ENCODE measurements at places on chromosomes 1 and 21.

DNA sequence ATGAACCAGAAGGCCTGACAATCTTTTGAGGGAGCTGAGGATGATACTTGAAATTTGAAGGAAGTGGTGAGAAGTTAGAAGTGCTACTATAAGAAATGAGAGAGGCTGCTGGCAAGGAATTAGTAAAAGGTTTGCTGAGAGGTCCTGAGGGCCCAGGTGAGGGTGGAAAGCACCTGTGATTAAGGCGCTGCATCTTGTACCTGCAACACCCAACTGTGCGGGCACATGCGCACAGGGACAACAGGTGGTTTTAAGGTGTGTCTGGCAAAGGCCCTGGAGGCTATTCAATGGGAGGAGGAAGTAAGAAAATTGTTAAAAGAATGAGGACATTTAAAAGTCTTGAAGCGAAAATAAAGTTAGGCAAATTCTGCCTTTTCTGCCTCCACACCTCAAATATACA lies 349.3 kb downstream of the RGS7 start:
- no peak for DNase-seq

DNA sequence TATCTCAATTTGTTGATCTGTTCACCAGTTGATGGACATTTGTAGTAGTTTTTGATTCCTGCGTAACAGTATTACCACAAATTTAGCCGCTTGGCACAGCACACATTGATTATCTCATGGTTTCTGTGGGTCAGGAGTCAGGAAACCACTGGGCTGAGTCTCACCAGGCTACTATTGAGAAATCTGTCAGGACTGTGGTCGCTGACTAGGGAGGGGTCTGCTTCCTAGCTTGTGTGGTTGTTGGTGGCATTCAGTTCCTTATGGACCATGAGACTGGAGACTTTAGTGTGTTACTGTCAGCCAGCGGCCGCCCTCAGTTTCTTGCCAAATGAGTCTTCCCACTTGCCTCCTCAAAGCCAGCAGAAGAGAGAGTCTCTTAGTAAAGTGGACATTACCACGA lies 9.8 kb downstream of the PEX14 start:
- no peak for DNase-seq

- no peak for DNase-seq
Observed at GRCh38 chr1:15155888-15156741, 2.6 kb downstream of the TMEM51 start.

GRCh38 chr1:228352677-228353481 lies 53.8 kb downstream of the TRIM11 start:
- no peak for DNase-seq

- DNase-seq: no peak
Observed at GRCh38 chr21:29287383-29287782, 11.3 kb upstream of the BACH1 start.

DNA sequence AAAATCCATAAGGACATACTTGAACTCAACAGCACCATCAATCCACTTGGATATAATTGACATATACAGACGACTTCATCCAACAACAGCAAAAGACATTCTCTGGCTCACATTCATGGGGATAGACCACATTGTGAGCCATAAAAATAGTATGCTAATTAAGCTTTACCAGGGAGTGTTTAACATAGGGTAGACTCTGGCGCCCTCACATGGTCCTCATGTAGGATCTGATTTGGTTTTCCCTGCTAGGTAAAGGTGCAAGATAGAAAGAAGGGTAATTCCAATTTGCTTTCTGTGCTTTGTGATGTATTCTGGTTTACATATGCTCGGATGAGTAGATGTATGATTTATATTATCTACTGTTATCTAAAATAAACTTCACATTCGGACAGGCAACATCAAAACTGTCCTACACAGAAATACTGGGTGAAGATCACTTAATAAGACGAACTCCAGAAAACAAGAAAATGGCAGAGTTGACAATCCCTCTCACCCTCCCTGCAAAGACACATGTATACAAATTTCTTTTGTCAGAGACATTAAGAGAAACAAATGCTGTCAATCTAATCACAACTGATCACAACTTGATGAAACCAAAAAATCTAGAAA lies 27.7 kb downstream of the CR1L start:
- no peak for DNase-seq

DNA sequence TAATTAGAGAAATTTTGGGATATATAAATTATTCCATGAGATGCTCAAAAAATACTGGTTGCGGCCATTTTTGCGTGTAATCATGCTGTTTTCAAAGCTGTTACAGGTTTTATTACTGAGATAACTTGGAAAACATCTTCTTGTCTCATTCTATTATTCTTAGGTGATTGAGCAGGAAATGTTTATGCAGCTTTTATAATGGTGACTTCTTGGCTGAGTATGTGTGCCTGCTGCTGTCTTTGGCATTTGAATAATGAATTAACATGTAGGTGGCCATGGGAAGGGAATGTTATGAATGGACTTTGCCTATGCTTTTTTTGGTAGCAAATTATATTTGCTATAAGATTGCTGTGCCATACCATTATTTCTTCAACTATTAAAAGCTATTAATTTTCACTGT lies 52.5 kb downstream of the RASAL2 start:
- DNase-seq: no peak

DNA sequence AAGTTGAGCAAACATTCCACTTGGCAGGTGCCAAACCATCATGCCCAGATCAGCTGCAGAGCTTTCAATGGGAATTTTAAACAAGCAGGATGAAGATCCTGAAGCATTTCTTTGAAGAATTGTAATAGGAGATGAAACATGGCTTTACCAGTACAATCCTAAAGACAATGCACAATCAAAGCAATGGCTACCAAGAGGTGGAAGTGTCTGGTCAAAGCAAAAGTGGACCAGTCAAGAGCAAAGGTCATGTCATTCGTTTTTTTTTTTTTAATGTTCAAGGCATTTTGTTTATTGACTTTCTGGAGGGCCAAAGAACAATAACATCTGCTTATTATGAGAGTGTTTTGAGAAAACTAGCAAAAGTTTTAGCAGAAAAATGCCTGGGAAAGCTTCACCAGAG lies 3.0 kb upstream of the NDUFS5 start:
- DNase-seq: no peak

DNA sequence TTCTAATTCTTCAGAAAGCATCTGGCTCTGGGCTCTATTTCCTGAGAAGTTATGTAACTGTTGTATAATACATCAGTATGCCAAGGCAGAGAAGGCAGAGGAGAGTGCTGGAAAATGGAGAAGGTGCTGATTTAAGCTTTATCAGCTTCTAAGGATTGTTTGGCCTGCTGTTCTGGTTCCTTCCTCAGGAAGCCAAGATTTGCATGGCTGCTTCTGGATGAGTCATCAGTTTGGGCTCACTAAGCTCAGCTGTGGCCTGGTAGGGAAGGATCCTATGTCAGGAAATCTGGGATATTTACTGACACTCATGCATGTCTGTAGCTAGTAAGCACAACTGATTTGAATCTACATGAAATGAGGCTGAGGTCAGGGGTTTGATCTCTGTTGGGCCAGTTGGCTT lies 73.2 kb upstream of the ADGRL4 start:
- no peak for DNase-seq

DNA sequence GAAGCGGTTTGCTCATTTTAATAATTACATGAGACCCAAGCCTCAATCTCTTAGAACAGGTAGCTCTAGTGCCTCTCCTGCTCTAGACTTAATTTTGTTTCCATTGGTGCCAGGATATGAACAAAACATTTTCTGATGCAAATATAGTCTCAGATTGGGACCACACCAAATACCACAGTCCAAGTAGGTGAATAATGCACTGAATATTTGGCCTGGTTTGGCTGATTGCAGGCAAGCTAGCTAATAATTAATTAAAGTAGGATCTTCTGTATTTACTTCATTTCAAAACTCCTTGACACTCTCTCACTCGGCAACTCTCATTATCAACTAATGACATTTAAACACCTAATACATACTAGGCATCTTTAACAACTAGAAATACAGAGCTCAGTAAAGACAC lies 219.6 kb downstream of the LTN1 start:
- DNase-seq: no peak

GRCh38 chr1:93584261-93585003 lies 97.2 kb downstream of the BCAR3 start:
- no peak for DNase-seq

DNA sequence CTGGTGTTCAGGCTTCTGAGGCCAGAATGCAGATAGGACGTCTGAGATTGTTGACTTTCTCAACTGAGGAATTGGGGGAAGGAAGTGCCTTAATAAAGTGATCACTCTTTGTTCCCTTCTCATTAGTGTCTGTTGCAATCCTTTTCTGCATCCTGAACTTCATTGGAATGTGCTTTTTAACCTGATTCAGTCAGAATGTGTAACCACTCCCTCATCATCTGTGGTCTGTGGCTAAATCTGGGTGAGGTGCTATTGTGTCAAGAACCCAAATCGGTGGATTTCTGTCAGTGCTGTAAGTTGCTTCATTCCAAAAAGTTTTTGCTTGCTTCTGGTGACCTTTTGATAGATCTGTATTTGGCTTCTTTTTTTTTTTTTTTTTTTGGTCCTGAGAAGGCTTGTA lies 38.2 kb downstream of the ARID1A start:
- no peak for DNase-seq

GRCh38 chr1:96845464-96845863 lies 123.9 kb downstream of the PTBP2 start:
- no peak for DNase-seq

DNA sequence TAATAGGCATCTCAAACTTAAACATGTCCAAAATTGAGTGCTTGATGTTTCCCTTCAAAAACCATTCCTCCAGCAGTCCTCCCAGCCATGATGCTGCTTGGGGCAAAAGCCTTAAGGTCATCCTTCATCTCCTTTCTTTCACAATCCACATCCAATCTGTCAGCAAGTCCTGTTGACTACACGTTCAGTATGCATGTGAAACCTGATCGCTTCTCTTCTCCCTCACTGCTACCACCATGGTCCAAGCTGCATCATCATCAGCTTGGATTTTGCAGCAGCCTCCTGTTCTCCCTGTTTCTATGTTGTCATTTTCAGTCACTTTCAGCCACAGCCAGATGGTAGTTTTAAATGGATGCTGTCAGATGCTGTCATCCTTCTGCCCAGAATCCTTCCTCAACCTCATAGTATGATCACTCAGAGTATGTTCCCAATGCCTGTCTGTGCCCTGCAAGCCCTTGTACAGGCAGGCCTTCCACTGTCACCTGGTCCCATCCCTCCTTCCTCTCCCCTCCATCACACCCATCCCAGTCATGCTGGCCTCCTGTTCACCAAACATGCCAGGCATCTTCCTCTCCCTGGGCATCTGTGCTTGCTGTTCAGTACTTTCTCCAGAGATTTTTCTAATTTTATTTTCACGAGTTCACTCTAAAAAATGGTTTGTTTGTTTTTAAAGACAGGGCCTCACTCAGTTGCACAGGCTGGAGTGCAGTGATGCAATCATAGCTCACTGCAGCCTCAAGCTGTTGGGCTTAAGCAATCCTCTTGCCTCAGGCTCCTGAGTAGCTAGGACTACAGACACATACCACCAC lies 66.0 kb downstream of the SYDE2 start:
- DNase-seq: no peak

DNA sequence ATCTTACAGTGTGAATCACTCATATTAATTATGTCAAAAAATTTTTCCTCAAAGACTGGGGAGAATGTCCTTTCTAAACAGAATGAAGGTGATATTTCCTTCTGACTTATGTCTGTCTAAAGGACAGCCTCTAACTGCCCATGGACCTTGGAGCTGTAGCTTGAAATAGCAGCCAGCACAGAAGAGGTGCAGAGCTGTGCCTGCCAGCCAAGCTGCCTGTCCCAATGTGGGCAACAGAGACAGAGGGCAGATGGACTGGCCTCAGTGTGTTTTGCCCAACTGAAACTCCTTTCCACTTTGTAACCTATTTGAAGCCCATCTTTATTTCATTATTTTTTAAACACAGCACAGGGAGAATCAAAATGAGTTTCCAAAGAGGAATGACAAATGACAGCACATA lies 97.6 kb upstream of the DYNLT5 start:
- DNase-seq: no peak

DNA sequence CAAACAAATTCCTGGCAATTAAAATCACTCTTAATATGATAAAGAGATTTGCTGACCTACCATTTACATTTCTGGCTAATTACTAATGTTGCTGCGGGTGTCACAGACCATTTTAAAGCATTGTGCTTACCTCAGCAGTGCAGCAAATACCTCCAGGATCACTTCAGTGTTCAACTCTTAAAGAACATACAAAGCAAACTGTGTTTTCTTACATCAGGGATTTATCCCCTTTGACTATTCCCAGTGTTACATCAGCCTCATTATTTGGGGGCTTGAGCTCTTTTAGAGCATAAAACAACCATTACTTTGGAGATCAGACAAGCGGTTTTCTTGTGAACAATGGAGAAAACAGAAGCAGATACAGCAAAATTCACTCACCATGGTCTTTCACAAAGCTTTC lies 185.4 kb downstream of the LYPLAL1 start:
- no peak for DNase-seq

- peak; percentile 66 for DNase-seq
Observed at GRCh38 chr21:36297938-36298572, 21.9 kb upstream of the MORC3 start.

- no peak for DNase-seq
Observed at GRCh38 chr1:19398309-19398760, 86.2 kb downstream of the SLC66A1 start.

GRCh38 chr1:95002540-95003432 lies 70.0 kb downstream of the ALG14 start:
- DNase-seq: no peak

GRCh38 chr1:94543893-94544635 lies 2.5 kb upstream of the F3 start:
- DNase-seq: no peak

DNA sequence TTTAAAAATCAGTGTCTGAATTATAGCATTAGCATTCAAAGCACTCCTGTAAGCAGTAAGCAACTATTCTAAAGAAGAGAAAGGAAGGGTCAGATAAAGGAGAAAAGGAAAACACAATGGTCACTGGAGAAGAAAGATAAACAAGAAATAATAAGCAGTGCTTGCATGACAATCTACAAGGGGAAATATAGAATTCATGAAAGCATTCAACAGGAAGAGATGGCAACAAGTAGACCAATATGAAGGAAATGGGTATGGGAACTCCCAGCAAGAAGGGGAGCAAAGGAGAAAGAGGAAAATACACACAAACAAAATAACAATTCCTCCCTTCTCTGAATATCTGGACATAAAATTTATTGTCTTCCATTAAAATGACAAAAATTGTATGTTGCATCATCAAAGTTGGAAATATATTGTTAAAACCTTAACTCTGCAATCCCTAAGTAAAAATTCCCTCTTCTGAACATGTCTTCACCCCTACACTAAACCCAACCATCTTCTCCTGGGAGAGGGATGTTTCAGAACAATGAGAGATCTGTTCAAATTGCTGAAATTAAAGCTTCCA lies 206.3 kb upstream of the SAMSN1 start:
- no peak for DNase-seq

DNA sequence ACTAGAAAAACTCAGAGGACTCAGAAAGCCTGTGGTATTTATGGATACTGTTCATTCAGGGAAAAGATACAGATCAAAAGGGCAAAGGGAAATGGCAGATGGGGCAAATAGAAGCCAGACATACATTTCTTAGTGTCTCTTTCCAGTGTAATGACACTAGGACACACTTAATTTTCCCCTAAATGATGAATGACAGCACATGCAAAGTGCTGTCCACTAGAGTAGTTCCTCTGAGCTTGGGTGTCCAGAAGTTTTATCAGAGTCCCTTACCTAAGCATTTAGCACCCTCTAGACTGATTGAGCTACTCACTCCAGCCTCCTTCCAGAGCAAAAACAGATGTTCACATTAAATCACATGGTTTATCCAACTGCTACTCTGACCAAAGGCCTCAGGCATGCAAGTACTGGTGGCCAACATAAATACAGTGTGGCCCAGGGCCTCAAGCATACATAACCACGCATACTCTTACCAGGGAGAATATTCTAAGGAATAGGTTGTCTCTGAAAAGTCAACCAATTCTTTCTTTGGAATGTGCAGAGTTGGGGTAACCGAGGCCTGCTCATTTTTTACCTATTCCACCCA lies 166.9 kb downstream of the NCAM2 start:
- no peak for DNase-seq
